ENCODE measurements at places on chromosomes 2 and 18.

DNA sequence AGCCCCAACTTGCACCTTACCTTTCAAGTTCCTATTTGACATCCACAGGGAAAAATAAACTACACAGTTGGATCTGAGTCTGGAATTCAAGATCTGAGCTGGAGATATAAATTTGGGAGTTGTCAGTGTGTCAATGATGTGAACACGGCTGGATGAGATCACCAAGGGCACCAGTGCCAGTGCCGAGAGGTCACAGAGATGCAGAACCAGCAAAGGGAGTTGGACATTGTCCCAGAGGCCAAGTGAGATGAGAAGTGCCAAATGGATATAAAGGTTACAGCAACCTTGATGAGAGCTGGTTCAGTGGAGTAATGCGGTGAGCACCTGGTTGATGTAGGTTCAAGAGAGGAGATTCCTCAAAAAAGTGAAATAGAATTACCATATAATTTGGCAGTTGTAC, 24.8 kb downstream of the LRRFIP1 start:
- DNase-seq: no peak

DNA sequence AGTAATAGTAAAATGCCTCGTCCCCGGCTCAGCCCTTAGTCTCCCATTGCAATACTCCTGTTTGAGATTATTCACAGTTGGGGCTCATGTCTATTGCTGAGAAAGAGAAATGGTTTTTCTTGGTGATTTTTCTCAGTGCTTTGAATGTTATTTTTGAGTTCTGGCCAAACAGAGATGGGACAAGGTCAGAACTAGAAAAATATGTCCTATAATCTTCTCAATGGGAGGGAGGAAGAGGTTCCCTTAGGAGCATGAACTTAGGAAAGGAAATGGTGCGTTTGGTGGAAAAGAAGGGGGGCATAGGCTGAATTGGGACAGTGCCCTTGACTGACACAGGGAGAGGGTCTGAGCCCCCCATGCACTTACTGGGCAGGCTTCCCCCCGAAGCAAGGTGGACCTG, 133.8 kb downstream of the AGAP1 start:
- DNase-seq: no peak

DNA sequence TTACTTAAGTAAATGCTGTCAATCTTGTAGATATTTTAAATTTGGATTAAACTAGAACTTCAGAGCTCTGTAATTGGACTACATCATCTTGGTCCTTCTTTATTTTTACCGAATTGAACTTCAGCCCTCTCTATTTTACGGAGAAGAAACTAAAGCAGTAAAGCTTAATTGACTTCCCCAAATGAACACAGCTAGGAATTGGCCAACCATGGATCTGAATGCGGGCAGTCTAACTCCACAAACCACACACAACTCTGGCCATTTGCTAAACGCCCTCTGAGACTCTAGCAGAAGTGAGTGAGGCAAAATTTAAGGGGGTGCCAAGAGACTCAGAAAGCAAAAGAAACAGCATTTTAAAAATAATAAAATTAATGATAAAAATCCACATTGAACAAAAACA, 86.3 kb upstream of the KCTD1 start:
- DNase-seq: no peak

DNA sequence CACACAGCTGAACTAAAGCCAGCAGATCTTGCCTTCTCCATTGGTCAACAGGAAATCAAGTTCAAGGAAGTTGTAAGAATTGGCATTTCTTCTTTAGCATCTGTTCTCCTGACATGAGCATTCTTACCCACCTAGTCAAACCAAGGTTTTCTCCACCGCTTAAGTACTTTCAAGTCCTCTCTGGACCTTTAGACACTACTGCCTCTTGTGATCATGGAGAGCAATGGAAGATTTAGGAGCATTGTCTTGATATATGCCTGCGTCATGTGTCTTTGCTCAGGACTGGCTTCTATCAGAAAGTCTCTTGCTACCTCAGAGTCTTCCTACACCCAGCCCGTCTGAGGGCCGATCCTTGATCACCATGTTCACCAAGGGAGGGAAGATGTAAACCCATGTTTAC, 262.2 kb downstream of the PHLPP1 start:
- no peak for DNase-seq

DNA sequence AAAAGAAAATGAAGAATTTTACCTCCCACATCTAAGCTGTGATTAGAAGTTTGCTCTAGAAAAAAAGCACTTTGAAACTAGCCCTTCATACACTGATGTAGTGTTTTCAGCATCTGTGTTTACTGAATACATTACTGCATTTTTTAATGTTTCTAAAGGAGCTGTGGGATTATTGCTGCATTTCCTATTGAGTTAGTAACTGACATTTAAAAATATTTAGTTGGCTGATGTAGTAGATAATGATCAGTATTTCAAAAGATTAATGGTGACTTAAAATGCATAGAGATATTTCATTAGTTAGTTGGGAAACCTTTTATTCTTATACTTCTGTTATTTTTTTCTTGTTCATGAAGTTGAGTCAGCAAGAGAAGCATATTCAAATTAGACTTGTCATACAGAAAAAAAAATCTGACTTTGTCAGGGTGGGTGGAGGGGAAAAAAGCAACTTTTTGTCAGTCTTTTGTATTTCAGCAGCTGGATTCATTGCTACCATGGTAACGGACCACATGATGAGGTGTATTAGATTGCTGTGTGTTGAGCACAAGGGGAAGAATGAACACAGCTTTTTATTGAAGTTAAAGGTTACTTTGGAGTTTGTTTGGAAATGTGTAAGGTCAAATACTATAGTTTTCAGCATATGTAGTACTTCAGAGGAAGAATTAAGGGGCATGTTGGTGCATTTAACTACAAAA, at the start of gene DTNA:
TSS of gene DTNA (plus strand) at position 549 of the 692 bp plus-strand sequence. CDS start 45,679 bp downstream, outside the sequence.
- no peak for DNase-seq

- DNase-seq: no peak
These were observed 119.4 kb downstream of the COPS8 start for GRCh38 chr2:237205043-237205541.

DNA sequence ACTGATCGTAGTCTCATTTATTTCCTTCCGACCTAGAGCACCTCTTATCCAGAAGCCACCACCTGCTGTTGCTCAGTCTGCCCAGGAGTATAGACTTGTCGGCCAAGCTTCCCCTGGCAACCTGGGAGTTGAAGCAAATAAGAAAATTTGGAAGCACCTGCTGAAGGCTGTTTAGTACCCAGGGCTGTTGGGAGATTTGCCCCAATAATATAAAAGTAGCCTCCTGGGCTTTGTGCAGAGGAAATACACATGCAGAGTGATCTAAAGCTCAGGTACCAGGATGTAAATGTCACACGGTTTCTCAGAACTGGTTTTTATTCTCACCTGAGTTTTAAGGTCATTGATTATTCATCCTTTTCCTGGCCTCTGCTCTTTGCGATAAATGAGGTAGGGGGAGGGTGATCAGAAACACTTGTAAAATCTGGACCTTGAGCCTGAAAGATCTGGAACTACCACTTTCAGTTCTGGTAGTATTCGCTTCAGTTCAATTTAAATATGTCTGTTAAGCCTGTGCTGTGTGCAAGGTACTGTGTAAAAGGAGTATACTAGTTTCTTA, 789 bp upstream of the COX7A2L start:
- no peak for DNase-seq

DNA sequence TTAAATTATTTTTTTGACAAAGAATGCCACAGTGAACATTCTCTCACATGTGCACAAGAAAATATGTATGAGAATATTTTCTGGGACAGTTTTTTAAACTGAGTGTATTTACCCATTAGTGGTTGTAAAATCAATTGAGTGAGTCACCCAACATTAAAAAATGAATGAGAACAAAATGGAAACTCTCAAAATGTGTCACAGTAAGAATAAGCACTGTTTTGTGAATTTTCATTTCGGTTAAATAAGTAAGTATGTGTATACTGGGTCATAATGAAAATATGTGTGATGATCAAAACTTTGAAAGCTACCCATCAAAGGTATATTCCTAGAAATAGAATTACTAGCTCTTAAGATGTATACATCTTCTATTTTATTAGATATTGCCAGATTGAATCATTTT, 11.6 kb downstream of the BABAM2 start:
- DNase-seq: no peak

- DNase-seq: no peak
These were observed 421.4 kb upstream of the UBE2E3 start for GRCh38 chr2:180559038-180559437.

- DNase-seq: no peak
These were observed 458.7 kb upstream of the HNRNPA3 start for GRCh38 chr2:176753752-176754474.

DNA sequence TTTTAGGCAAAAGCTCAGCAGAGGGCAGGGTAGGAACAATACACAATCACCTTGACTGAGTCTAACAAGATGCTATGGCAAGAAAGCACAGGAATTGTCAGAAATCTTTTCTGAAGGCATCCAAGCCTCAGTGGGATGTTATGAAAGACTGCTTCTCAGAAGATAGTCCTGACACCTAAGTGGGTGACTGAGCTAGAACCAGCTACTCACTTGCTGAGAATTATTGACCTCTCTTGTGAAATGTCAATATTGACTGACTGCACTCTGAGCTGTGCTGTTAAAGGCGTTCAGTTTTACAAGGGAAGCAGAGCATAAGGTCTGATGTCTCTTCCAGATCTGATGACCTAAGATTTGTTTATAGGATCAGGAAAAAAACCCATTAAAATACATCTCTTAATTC, 46.1 kb downstream of the TACR1 start:
- DNase-seq: no peak

GRCh38 chr18:77066689-77067088, 65.9 kb downstream of the MBP start:
- DNase-seq: no peak

DNA sequence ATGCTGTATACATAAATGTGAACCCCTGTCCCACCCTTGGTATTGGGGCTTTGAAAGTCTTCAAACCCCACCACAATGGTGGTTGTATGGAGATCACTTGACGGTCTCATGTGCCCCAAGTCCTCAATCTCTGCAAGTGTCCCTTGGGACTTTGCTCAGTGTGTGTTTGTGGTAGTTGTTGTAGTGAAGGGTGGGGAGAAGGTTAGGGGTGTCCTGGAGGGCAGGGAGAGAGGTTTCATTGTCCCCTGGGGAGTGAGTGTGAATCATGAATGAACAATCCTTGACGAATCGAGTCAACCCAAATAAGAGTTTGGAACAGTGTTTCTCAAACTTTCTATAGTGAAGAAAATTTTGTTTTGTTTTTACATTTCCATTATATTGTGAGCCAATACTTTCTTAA, 28.1 kb downstream of the COL4A3 start:
- DNase-seq: no peak

- DNase-seq: no peak
These were observed 178.7 kb downstream of the LCLAT1 start for GRCh38 chr2:30625701-30626100.

DNA sequence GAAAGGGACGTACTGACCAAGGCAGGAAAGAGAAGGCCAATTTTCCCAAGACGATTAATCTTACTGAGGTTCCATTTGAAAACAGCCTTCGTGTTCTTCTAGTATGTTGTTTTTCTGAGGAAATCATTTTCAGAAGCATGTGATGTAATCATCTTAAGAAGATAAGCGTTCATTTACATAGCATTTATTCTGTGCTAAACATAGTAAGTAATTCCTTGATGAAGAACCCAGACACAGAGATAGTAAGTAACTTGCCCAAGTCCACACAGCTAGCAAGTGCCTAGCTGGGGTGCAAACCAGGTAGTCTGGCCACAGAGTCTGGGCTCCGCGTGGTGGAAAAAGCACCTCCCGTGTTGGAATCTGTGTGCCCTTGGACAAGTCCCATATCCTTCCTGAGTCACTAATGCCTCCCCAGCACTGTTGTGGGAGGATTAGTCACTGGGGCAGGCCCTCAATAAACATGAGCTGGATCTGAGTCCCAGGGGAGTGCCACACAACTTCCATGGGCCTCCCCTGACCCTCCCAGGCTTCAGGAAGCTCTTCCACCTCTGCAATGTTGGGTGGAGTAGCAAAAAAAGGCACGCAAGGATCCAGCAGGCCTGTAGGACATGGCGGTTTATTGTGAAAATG, 26.9 kb upstream of the ASAP2 start:
- no peak for DNase-seq

GRCh38 chr2:14722904-14723570, 90.5 kb downstream of the LRATD1 start:
- DNase-seq: no peak

GRCh38 chr2:172000696-172001361, 1.1 kb downstream of the METAP1D start:
- no peak for DNase-seq

DNA sequence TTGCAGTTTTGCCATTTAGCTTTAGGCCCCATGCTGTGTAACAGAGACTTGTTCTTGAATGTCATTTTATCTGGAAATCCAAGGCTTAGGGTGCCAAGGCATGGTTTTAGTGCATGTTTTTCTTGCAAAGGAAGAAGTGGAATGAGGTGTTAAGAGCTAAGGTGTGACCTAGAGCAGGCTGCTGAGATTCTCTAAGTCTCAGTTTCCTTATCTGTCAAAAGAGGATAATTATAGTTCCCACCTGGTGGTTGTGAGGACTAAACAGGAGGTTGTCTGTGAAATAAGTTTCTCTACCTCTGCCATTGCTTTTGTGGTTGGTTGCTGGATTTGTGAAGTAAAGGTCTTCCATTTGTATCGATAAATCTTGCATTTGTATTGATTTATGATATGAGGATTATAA, 82.0 kb downstream of the TANC1 start:
- no peak for DNase-seq

DNA sequence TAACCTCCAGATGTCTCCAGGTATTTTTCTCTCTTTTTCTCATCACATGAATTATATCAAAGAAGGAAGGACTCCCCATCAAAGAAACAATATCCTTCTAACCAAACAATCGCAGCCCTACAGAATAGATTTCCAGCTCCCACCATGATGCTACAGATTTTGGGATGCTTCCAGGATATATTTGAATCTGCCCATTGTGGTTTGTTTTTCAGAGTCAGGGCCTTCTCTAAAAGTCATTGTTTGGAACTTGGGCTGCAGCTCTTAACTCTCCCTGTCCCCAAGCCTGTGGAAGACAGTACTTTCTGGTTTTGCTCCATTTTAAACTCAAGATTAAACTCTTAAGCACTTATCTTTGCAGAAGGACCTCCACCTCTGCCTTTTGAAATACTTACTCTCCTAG, 223.2 kb downstream of the PMAIP1 start:
- DNase-seq: no peak

DNA sequence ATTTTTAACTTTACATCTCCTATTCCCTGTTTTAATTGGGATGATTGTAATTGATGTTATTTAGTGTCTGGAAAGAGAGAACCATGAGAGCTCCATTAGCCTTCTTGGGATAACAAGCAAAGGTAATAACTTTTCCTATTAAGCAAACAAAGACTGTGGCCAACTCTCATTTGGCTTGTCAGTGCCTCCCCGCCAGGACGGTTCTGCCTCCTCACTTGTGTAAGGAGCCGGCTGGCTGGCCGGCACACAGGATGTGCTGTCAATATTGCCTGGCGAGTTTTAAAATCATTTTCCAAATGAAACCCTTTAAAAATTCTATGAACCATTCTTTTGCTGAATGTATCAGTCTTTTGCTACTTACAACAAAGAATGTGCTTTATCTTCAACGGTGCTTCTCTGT, 898.3 kb downstream of the CPS1 start:
- DNase-seq: no peak

GRCh38 chr2:66101206-66101605, 333.7 kb upstream of the MEIS1 start:
- DNase-seq: no peak

GRCh38 chr18:7155887-7156286, 38.3 kb upstream of the LAMA1 start:
- no peak for DNase-seq

GRCh38 chr2:233929352-233930022, 12.3 kb downstream of the TRPM8 start:
- DNase-seq: no peak

- DNase-seq: peak; percentile 15
These were observed 233.7 kb downstream of the METTL4 start for GRCh38 chr18:2337552-2338141.

All from stimulated activated CD8-positive, alpha-beta memory T cell treated with anti-CD3 and anti-CD28 coated beads, Interleukin-12 subunit alpha, Interleukin-12 subunit beta, amount 100 ng/mL, for 1 hour (primary cell).